ENCODE measurements at places on chromosomes 1 and 21.
A peak's percentile ranks its signal among the peaks of the same experiment; 100 is the strongest.

DNA sequence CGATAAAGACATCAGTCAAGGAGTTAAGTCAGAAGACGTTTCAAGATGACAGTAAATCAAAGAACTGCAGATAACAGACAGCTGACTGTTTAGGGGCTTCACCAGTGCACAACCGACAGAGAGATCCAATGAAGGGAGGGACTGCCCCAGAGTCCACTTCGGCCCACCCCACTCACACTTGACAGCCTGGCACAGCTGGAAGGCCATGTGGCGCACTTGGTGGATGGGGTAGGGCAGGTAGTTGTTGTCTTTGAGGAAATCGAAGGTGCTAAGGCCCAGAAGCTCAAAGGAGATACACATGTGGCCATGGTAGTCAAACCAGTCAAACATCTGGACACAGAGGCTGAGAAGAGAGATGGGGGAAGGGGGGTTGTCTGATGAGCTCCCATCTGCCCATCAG, 4.4 kb upstream of the SCAMP3 start:
- DNase-seq: no peak

DNA sequence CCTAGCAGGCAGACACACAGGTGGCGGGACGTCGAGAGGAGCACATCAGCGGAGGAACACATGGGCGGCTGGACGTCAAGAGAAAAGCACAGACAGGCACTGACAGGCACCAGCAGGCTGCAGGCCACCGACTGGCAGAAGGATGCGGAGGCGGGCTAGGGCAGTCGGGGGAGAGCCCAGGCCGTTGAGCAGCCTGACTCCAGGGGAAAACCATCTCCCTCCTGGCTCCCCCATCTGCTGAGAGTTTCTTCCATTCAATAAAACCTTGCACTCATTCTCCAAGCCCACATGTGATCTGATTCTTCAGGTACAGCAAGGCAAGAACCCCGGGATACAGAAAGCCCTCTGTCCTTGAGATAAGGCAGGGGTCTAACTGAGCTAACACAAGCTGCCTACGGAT, 25.5 kb downstream of the B3GALT5 start:
- DNase-seq: no peak

DNA sequence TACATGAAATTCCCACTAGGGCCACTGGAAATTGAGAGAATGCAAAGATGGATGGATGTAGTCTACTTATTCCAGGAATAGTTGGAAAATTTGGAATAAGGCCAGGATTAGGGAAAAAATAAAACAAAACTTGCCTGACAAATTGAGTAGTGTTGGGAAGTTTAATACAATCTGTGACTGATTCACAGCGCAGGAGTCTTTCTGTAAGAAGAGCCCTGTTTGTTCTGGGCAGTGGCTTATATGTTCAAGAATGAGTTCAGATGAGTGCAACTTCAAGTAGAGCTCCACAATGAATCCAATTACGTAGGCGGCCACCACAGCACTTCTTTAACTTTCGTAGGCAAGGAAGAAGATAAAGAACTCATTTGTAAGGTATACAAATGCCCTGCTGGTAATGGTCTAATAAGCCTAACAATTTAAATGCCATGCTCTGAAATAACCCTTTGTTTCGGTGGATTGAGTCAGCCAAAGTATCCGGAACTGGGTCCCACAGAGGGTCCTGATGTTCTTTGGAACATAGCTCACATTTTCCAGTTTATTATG, 47.1 kb upstream of the KCNE1 start:
- DNase-seq: no peak

DNA sequence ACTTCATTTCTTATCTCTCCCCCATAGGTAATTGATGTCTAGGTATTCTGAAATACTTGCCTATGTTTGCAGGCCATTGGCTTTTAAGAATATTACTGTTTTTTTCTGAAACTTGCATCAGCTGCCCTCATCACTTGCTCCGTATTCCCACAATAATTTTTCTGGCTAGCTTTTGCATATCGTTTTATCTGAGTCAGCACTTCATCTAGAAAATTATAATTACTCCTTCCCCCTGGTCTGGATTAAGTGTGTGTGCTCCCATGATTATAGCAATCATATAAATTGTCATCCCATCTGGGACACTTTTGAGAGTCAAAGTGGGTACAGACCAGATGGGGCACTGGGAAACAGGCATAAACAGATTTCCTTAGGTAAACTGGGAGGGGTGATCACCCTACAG, 583.2 kb upstream of the B3GALT2 start:
- no peak for DNase-seq

DNA sequence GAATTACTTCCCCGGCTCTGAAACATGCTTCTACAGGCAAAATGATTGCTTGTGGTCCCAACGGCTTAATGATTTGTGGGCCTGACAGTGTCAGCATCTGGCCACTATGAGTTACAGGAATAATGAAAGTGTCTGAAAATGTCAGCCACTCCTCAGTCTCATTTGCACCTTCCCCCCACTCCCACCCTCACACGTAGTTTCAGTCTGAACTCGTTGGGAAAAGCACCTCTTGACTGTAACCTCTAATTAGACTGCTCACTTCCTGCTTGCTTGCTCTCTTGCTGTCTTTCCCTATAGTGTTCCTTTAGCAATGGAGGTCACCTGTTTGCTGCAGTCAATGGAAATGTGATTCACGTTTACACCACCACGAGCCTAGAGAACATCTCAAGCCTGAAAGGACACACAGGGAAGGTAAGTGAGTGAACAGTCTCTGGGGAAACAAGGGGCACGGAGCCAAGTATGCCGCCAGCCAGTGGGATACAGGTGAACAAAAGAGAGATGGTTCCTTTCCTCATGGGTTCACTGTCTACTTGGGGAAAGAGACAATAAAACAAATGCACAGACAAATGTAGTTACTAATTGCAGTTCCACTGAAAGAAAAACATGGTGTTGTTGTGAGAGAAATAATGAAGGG, 27.1 kb downstream of the CFAP57 start:
- DNase-seq: no peak

DNA sequence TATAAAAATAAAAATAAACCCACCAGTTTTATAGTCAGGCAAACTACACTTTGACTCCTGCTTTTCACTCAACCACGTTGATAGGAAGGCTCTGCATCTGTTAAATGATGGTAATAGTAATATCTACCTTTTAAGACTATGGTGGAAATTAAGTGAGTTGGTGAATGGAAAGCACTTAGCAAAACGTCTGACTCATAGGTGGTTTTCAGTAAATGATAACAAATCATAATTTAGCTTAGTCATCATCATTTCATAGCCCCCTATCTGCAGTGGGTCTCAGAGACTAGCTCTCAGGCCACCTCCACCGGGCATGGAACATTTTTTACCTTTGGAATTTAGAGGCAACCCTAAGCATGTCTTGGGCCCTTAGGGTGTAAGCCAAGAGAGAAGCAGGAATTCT, 160.0 kb downstream of the PDE4B start:
- DNase-seq: no peak

- no peak for DNase-seq
Measured at GRCh38 chr21:35399002-35399530, 350.0 kb upstream of the RUNX1 start.

GRCh38 chr1:9263984-9264872, 28.5 kb upstream of the SPSB1 start:
- no peak for DNase-seq

DNA sequence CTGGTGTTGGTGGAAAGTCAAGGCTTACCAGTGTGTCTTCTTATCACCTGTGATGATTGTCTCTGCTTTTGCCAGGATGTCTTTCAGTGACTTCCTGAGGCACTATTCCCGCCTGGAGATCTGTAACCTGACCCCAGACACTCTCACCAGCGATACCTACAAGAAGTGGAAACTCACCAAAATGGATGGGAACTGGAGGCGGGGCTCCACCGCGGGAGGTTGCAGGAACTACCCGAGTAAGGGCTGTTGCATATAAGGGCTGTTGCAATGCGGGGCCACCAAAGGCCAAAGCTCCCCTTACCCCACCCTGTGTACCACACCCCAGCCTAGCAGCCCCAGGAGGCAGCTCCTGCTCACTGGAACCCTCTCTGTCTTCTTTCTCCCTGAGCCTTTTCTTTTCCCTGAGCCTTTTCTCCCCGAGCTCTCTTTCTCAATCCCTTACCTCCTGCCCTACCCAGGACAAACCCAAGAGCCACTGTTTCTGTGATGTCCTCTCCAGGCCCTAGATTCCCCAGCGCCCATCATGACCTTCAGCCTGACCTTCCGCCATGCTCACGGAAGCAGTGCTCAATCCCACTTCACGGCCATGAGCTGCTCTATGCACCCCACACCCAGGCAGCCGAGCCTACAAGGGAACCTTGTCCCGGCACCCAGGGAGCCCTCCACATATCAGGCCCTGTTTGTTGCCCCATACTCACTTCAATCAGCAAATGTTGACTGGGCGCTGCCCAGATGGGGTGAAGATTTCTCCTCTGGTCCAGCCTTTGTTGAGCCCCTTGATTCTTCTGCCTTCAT, 40.6 kb downstream of the CAPN2 start:
- DNase-seq: no peak

- peak; percentile 52 for DNase-seq
Measured at GRCh38 chr1:29513357-29513756, 277.0 kb downstream of the PTPRU start.

DNA sequence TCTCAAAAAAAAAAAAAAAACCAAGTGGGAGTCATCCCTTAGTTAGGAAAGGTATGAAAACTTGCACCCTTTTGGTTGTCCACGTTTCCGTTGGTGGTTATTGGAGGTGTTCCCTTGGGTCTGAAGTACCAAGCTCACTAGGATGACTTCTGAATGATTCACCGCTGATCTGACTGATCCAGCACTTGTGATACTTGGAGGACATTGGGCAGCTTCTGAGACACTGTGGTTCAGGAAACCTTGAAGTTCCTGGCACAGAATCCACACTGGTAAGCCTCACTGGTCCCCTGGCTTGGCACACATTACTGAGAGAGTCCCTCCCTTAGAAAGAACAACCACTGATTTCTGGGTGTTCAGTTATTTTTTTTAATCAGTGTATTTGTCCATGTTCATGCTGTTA, 91.9 kb downstream of the RYR2 start:
- no peak for DNase-seq

- DNase-seq: no peak
Measured at GRCh38 chr1:52814465-52814864, 28.1 kb upstream of the ZYG11A start.

- DNase-seq: no peak
Measured at GRCh38 chr1:31672986-31673385, 28.3 kb upstream of the PEF1 start.

GRCh38 chr21:22044431-22044830, 1046.2 kb downstream of the NCAM2 start:
- no peak for DNase-seq

GRCh38 chr1:74367175-74367813, 132.1 kb downstream of the TNNI3K start:
- no peak for DNase-seq
